ENCODE measurements at places on chromosomes 5 and 9.

- no peak for DNase-seq
These were observed 5.8 kb upstream of the FPGS start for GRCh38 chr9:127796852-127797370.

GRCh38 chr5:27313549-27313948 is 275.2 kb upstream of the CDH9 start:
- DNase-seq, result no peak

DNA sequence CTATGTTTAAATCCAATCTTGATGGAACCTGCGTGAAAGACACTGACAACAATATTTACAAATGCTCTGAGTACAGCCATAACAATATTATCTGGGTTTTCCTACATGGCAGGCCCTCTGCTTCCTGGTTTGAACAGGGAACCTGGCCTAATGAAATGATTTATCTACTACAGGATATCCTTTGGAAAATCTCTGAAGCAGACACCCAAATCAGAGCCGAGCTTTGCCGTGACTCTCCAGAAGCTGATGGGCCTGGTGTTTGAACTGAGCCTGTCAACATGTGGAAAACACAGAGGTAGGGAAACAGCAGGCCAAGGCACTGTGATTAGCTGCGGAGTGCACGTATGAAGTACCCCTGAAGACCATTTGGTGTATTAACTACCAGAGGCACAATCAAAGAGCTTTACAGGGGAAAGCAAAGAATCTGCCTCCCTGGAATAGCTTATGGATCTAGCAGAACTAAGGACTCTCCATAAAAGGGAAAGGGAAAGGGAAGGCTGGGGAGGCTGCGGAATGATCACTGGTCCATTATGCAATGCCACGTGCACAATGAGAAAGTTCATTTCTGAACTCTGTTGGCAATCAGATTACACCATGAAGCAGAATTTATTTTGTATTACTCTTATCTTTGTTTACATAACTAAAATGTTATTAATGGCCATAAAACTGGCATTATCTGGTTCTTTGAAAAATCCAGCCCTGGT is 321.9 kb downstream of the EBF1 start:
- DNase-seq, result no peak

DNA sequence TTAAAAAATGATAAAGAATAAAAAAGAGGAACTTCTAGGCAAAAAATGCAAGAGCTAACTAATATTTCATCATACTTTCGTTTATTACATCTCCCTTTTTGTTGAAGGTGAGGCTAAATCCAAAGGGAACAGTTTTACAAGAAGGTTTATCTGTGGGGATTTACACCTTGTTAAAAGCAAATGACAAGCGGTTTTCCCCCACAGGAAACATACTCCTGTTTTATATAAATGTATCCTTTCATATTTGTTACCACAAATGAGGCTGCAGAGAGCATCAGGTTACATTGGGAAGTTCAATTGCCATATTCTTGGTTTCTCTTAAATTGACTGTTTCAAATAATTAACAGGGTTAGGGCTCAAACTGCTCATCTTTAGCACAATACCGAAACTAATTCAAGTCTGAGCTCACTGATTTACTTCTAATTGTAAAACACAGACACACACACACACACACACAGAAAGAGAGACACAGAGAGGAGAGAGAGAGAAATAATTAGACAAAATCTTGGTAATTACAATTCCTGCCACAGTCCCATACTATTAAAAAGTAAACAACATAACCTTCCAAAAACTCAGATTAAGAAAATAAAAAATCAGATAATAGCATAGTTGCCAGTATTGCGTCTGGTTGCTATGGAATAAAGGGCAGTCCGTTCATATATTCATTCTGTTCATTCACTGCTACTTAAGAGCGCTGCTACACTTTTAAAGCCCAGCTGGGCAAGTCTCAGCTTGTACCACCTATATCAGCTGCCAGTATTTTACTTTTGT is 17.1 kb downstream of the RFX3 start:
- no peak for DNase-seq

GRCh38 chr5:75909223-75909622 is 174.0 kb upstream of the SV2C start:
- DNase-seq, result no peak

DNA sequence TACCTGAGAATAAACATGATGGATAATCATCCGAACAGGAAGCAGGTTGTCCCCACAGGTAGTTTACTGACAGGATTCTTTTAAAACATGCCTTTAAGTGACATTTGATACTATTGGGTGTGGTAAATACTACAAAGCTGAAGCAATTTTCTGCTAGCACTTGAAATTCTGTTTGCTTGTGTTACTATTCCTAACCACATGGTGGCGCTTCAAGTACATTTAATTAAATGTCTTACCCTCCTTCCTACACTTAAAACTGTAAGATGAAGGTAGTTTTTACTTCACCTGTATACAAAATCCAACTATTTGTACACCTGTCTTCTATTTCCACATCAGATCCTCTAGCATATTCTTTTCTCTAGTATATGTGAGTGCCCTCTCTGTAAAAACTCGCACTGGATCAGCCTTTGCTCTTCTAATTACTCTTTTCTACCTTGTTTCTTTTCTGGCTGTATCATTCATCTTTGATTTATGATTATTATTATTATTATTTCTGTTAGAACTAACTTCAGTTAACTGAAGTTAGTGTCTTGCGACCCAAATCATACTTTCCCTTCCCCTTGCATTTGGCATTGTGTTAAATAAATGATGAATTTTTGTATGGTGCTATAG is 18.4 kb downstream of the SLC25A46 start:
- peak; percentile 8 for DNase-seq

- no peak for DNase-seq
These were observed 13.2 kb upstream of the S1PR3 start for GRCh38 chr9:88978034-88978433.

DNA sequence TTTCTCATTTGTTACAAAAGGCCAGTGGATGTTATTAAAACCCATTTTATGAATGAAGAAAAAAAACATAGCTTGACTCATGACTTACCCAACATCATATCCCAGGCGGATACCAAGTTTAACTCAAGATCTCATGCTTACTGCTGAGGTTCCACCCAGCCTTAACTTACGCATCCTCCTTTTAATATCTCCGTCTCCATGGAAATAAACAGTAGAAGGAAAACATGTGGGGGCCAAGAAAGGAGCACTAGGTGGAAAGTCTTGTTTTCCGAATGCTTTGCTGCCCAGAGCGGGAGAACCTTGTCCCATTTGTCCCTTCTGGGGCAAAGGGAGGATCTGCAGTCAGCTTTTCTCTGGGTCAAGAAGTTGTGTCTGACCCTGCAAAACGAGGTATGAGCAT is 44.1 kb downstream of the ANGPTL2 start:
- no peak for DNase-seq

GRCh38 chr9:74379718-74380117 is 117.4 kb upstream of the RORB start:
- peak; percentile 1 for DNase-seq

- no peak for DNase-seq
These were observed 19.1 kb downstream of the GFI1B start for GRCh38 chr9:132997591-132997990.

DNA sequence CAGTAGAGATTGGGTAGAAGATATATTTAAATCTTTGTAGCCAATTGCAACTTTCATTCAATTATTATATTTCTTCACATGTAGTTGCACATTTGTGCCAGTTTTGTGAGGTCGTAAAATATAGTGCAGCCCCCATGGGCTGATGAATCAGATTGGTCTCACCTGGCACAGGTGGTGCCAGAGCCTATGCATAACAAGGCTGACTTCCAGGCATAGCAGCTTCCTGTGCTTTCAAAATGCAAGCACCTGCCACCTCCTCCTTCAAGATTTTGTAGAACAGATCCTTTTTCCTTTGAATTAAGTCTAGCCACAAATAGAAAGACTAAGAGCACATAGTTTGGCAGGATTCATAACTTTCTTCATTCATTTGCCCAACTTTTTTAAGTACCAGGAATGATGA is 87.1 kb downstream of the STARD4 start:
- DNase-seq, result no peak

- DNase-seq, result no peak
These were observed 194.7 kb downstream of the CACNA1B start for GRCh38 chr9:138072161-138072842.

- DNase-seq, result no peak
These were observed 89.0 kb downstream of the GCNT4 start for GRCh38 chr5:74963407-74963806.

DNA sequence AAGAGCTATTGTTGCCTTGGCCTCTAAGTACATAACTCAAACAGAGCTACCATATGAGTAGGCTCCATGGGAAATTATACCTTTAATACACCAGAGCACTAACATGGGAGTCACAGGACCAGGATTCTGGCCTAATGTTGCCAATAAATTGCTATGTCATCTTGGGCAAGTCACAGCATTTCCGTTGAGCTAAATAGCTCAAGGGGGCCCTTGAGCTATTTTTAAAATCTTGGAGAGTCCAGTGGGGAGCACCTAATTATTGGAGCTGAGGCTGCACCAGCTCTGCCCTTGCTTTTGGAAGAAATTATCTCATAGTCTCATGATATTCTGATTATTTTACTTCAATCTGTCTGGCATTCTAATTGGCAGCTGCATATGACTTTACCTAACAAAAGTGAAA is 350.8 kb downstream of the ENC1 start:
- DNase-seq, result no peak

DNA sequence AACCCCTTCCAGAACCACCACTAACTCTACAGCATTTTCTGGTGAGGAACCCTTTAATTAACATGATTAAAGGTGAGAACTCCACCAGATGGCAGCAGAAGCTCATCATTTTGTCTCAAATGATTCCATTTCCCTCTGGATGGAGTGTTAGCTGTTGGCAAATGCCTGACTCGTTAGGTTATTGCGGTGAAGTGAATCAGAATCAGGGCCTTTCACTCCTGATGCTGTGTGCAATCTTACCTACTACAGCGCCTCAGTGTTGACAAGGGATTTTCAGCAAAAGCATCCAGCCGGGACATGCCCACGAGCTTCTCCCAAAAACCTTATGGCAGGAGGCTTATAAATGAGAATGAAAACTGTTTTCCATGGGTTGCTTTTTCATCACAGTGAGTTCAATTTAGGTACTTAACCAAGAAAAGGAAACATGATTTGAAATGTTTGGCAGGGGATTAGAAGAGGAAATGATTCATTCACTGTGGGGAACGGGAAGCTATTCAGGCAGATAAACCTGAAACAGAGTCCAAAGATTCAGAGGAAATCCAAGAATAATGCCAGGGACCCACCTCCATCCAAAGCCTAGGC is 48.0 kb upstream of the CAST start:
- DNase-seq, result peak; percentile 39

DNA sequence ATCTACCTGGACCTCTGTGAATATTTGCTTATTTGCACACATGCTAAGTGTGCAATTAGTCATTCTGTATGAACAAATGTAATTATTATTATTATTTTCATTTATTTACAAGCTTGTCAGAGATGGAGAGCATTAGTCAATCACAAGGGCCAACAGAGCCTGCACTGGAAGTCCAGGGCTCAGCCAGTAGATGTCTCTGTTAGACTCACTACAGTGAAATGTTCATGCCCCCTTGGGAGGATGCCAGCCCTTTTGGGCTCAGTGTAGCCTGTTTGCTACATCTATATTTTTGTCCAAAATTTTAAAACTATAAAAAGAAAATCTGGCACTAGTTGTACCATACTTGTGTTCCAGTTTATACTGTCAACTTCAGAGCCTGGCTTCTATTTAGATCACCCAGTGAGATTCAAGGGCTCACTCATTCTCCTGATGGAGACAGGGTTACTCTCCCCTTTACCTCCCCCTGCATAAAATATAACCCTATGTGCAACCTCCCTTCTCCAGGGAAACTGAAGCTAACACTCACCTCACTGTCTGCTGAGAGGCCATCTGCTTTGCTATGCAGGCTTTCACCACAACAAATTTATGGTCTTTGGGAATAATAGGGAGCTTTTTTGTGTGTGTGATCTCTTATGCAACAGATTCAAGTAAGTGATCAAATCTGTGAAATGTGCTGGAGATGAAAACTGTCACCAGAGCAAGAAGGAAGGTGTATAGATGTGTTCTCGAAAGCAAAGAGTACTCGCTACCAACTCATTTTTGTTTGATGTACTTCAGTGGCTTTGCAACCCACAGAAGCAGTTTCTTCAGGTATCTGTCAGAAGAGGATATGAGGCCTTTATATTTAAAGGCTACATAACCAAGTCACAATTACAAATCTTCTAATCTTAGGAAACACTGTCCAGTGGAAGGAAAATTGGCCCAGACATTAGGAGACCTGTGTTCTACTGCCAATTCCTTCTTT is 99.9 kb upstream of the TLE4 start:
- DNase-seq, result no peak

DNA sequence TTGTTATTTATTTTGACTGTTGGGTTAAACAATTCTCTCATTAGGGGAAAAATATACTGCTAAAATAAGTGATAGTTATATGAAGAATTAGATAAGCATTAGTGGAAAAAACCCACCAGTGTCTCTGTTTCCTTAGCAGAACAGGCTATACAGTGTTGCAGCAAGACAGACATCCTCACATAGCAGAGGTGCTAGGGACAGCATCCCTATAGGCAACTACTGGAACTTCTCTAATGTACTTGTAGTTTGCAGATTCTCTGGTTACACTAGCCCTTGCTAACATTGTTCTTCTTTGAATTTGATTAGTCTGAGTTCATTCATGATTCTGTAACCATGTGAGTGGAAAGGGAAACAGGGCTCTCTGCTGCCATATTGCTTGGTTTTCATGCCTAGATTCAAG is 661.8 kb upstream of the RGMB start:
- DNase-seq, result no peak

- no peak for DNase-seq
These were observed 711 bp upstream of the POU4F3 start for GRCh38 chr5:146337928-146338327.

- DNase-seq, result no peak
These were observed at the start of gene LCN15 for GRCh38 chr9:136764301-136764891. TSS of gene LCN15 (minus strand) at chr9:136764518. CDS start at chr9:136764488, 30 bp downstream.

DNA sequence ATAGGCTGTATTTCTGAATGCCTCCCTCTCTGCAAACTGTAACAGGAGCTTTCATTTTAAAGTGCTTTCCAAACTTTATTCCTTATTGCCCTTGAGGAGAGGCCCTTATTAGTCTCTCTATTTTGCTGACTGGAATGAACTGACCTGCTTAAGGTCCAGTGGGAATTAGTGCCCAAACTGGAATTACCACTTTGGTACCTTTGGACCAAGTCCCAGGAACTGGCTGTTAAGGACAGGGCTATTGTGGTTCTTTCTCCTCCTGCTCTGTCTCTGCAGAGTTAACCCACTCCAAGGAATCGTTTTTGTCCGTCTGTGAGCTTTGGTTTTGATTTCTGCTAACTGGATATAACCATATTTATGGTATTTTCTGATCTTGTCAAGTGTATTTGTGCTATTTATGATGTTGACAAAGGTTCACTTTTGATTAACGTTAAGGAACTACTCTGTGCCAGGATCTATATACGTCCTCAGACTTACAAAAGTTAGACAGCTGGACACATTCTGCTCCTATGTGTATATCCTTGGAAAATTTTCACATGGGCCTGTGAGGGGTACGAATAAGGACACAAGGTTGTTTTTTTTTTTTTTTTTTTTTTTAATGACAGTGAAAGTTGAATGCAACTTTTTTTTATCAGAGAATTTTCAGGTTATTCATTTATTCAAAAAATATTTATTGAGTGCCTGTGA is 189.1 kb upstream of the ANKRD55 start:
- no peak for DNase-seq

GRCh38 chr5:17123010-17123409 is 94.4 kb upstream of the BASP1 start:
- DNase-seq, result no peak

Data from right kidney (tissue), 9 donors.